ENCODE measurements at places on chromosomes 11 and 22.

- no peak for DNase-seq
These were observed 42.9 kb downstream of the QSER1 start for GRCh38 chr11:32935462-32936029.

- DNase-seq = peak; percentile 54
These were observed 147.3 kb downstream of the FEZ1 start for GRCh38 chr11:125348674-125349309.

GRCh38 chr11:46346886-46347636 is at the start of gene DGKZ:
TSS of gene DGKZ (plus strand) at chr11:46347463. CDS start at chr11:46347660, 197 bp downstream.
- DNase-seq = peak; percentile 84

GRCh38 chr11:68954836-68955606 is 25.8 kb downstream of the MRGPRD start:
- DNase-seq = no peak

DNA sequence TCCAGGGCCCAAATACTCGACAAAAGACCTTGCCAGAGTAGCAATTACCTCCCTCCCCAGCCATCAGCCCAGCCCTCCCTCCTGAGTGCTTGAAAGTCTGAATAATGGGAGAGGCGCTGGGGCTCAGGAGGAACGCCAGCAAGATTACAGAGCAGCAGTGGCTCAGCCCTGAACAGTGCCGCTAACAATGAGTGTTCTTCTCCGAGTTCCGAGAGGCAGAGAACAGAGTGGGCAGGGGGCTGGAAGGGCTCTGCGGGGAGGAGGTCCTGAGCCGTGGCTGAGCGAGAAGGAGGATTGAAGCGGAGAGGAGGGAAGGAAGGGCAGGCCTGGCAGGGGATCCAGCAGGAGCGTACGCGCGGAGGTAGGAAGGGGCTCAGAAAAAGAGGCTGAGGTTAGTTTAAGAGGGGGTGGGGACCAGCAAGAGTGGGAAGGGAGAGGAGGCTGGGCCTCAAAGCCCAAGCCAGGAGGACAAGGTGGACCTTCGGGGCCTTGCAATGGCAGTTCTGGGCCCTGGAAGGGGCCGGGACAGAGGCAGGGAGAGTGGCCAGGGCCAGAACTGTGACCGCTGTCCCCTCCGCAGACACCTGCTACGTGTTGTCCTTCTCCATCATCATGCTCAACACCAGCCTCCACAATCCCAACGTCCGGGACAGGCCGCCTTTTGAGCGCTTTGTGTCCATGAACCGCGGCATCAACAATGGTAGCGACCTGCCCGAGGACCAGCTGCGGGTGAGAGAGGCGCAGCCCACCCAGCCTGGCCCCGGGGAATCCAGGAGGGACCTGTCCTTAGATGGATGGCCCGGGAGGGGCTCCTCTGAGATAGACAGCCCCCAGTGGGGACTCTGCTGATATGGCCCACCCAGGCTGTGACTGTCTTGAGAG is 20.6 kb downstream of the CYTH4 start:
- DNase-seq = no peak

- peak; percentile 92 for DNase-seq
These were observed at the start of gene WDR74 for GRCh38 chr11:62839050-62839945. TSS of gene WDR74 (minus strand) at chr11:62839590. CDS start at chr11:62839570, 20 bp downstream.

GRCh38 chr22:26239581-26239980 is 70.3 kb downstream of the SEZ6L start:
- no peak for DNase-seq

DNA sequence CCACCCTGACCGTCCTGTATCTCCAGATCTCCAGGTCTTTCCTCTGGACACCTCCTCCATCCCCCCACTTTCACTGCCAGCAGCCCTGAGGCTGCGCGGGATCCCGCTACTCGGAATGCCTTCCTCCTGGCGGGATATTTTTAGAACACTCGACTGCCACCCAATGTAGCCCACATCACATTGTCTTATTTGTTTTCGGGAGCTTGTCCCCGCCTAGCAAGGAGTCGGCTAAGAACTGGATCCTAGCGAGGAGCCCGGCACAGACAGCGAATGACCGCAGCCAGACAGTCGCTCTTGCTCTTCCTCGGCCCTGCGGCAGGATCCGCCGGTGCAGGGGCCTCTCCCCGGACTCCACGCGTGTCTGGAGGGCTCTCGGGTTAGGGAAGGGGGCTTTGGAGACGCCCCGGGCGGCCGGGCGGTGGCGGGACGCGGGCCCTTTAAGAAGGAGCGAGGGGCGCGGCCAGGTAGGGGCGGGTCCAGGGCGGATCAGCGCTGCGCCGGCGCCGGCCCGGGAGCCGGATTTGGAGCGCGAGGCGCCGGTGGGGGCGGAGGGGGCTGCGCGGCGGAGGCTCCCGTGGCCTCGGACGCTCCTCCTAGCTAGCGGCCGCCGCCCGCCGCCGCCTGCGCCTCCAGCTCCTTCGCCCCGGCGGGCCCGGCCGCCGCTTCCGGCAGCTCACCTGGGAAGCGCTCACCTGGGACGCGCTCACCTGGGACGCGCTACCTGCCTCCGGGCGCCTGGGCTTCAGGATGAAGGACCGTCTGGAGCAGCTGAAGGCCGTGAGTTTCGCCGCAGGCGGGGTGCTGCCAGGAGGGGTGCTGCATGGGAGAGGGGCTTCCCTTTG is at the start of gene STX3:
Gene STX3 (plus strand): TSS at position 518 of the 842 bp plus-strand sequence. CDS start 230 bp downstream, at position 748.
- DNase-seq = peak; percentile 37

DNA sequence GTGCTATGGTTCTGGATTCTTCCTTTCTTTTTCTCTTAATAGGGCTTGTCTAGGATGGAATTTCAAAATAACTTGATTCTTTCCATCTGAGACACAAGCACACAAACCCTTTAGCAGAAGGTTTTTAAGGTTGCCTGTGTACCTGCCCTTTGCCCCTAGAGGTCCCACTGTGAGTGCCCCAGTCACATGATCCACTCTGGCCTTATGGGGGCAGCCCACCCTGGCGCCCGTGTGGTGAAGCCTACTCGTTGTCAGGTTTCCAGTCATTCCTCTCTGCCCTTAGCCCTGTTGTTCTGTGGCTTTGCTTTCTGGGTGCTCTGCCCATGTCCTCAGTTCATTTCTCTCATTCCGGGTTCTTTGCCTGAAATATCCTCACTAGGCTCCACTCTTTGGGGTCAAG is 51.8 kb downstream of the ZNRF3 start:
- no peak for DNase-seq

DNA sequence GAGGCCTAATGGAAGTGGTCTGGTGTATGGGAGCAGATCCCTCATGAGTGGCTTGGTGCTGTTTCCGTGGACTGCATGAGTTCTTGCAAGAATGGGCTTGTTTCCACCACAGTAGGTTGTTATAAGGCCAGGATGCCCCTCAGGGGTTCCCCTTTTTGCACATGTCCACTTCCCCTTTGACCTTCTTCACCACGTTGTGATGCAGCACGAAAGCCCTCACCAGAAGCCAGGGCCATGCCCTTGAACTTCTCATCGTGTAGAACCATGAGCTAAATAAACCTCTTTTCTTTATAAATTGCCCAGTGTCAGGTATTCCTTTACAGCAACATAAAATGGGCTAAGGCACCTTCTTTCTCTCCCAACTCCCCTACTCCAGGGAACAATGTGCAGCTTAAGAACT is 2.8 kb upstream of the NARS2 start:
- no peak for DNase-seq

DNA sequence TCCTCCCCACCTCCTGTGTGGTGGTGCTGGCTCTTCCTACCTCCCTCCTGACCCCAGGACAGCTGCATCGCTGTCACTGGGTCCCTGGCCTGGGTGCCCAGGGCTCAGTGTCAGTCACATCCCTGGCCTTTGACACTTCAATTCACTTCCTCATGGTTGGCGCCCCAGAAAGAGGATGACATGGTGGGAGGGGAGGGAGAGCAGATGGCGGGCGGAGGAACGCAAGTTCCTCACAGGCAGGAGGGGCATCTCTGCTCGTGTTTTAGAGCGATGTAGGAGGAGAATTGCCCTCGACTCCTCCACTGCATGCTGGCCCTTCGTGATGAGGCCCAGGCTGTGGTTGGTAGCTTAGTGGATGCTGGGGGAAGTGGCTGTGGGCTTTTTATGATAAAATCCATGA is 35.1 kb upstream of the KRTAP5-7 start:
- no peak for DNase-seq
